ENCODE measurements at places on chromosomes 12 and 14.

DNA sequence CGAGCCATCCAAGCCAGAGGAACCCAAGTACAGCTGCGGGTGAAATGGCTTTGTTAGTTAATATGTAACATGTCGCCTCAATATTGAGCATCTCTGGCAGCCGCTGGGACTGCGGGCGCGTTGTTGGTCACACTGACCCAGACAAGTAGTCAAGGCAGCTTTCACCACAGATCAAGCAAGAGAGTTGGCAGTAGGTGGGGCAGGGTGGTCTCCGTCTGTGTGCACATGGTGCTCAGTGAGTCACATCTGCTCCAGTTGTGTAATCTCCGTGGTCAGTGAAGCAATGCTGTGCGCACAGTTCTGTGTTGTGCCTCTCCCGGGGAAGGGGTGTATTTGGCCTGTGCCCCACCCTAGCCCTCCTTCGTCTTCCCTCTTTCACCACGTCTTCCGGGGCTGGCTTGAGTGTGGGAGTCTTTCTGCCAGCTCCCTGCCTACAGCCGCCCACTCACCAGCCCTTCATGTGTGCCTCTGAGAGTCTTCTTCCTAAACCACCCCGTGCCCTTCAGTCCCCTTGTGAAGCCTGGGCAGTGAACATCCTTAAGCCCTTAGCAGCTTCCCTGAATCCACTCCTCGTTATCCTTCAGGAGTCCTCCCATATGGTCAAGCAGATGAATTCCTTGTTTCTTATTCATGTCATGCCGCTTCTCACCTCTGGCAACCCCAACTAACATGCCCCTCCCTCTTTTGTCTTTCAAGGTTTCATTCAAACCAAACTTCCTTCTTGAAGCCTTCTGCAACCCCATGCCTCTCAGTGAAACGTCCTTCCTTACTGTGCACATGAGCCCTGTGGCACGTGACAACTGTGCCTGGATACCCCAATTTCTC, 242.1 kb downstream of the CACNA1C start:
- H3K27me3 ChIP-seq, result no peaks in the 10 kb centered on the region
- no peaks in the 10 kb centered on the region for H3K4me1 ChIP-seq
- no peak overlapping the region for H3K27ac ChIP-seq
- no peak overlapping the region for H3K4me3 ChIP-seq
- H3K36me3 ChIP-seq, result no peaks in the 10 kb centered on the region
- no peak for DNase-seq

- no peaks in the 10 kb centered on the region for H3K27me3 ChIP-seq
- DNase-seq, result no peak
- no peak overlapping the region for H3K27ac ChIP-seq
- H3K4me3 ChIP-seq, result no peak overlapping the region
- H3K4me1 ChIP-seq, result no peaks in the 10 kb centered on the region
These were observed 74.2 kb downstream of the DNAH10 start for GRCh38 chr12:123836292-123836691.

GRCh38 chr14:94126800-94127199, 2.6 kb downstream of the IFI27L2 start:
- no peaks in the 10 kb centered on the region for H3K36me3 ChIP-seq
- H3K4me1 ChIP-seq, result peaks cover 16% of the 10 kb centered on the region
- H3K27ac ChIP-seq, result no peak overlapping the region
- no peaks in the 10 kb centered on the region for H3K27me3 ChIP-seq
- H3K4me3 ChIP-seq, result no peak overlapping the region
- DNase-seq, result no peak

- no peaks in the 10 kb centered on the region for H3K36me3 ChIP-seq
- no peak overlapping the region for H3K4me3 ChIP-seq
- no peak overlapping the region for H3K27ac ChIP-seq
- no peaks in the 10 kb centered on the region for H3K27me3 ChIP-seq
- DNase-seq, result no peak
These were observed 29.0 kb downstream of the PTPRQ start for GRCh38 chr12:80472911-80473500.

- no peaks in the 10 kb centered on the region for H3K27me3 ChIP-seq
- no peak overlapping the region for H3K4me3 ChIP-seq
- no peaks in the 10 kb centered on the region for H3K36me3 ChIP-seq
- H3K27ac ChIP-seq, result no peak overlapping the region
These were observed 85.5 kb upstream of the SSTR1 start for GRCh38 chr14:38122241-38122640.

DNA sequence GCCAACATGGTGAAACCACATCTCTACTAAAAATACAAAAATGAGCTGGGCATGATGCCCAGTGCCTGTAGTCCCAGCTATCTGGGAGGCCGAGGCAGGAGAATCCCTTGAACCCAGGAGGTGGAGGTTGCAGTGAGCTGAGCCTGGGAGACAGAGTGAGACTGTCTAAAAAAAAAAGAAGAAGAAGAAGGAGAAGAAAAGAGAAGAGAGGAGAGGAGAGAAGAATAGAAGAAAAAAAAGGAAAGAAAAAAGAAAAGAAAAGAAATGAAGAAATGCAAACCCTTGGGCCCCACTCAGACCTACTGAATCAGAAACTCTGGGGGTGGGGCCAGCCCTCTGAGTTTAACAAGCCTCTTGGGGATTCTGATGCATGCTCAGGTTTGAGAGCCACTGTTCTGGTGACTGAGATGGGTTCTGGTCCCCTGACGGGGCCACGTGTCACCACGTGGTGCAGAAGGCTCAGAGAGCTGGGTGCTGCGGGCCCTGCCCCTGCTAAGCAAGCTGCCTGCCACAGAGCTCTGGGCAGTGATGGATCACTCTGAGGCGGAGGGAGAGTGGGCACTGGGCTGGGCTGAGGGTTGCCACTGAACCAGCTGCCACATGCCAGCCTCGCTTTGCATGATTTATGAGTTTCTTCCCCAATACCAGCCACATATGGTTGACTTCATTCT, 37.5 kb downstream of the ERH start:
- H3K27ac ChIP-seq, result no peak overlapping the region
- no peaks in the 10 kb centered on the region for H3K4me1 ChIP-seq
- no peak overlapping the region for H3K4me3 ChIP-seq
- H3K27me3 ChIP-seq, result no peaks in the 10 kb centered on the region
- DNase-seq, result no peak

DNA sequence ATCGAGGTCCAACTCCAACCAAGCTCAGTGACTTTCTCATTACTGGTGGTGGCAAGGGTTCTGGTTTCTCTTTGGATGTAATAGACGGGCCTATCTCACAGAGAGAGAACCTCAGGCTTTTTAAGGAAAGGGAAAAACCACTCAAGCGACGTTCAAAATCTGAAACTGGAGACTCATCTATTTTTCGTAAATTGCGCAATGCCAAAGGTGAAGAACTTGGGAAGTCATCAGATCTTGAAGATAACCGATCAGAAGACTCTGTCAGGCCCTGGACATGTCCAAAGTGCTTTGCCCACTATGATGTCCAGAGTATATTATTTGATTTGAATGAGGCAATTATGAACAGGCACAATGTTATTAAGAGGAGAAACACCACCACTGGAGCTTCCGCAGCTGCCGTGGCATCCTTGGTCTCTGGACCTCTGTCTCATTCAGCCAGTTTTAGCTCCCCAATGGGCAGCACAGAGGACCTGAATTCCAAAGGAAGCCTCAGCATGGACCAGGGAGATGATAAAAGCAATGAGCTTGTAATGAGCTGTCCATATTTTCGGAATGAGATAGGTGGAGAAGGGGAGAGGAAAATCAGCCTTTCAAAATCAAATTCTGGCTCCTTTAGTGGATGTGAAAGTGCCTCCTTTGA, 343.5 kb upstream of the RGS6 start:
- H3K4me3 ChIP-seq, result no peak overlapping the region
- DNase-seq, result no peak
- no peak overlapping the region for H3K27ac ChIP-seq
- H3K36me3 ChIP-seq, result no peaks in the 10 kb centered on the region
- no peaks in the 10 kb centered on the region for H3K27me3 ChIP-seq
- peaks cover 12% of the 10 kb centered on the region for H3K4me1 ChIP-seq

- DNase-seq, result no peak
- no peak overlapping the region for H3K4me3 ChIP-seq
- peaks cover 57% of the 10 kb centered on the region for H3K36me3 ChIP-seq
These were observed 11.7 kb downstream of the ITGA5 start for GRCh38 chr12:54407183-54407905.

- H3K36me3 ChIP-seq, result no peaks in the 10 kb centered on the region
- no peak overlapping the region for H3K4me3 ChIP-seq
- no peak overlapping the region for H3K27ac ChIP-seq
- no peaks in the 10 kb centered on the region for H3K27me3 ChIP-seq
- no peaks in the 10 kb centered on the region for H3K4me1 ChIP-seq
- DNase-seq, result no peak
These were observed 111.1 kb upstream of the RAP1B start for GRCh38 chr12:68499616-68500015.

Measured in CD8-positive, alpha-beta memory T cell (primary cell).